ENCODE measurements at places on chromosomes 16 and 17.

DNA sequence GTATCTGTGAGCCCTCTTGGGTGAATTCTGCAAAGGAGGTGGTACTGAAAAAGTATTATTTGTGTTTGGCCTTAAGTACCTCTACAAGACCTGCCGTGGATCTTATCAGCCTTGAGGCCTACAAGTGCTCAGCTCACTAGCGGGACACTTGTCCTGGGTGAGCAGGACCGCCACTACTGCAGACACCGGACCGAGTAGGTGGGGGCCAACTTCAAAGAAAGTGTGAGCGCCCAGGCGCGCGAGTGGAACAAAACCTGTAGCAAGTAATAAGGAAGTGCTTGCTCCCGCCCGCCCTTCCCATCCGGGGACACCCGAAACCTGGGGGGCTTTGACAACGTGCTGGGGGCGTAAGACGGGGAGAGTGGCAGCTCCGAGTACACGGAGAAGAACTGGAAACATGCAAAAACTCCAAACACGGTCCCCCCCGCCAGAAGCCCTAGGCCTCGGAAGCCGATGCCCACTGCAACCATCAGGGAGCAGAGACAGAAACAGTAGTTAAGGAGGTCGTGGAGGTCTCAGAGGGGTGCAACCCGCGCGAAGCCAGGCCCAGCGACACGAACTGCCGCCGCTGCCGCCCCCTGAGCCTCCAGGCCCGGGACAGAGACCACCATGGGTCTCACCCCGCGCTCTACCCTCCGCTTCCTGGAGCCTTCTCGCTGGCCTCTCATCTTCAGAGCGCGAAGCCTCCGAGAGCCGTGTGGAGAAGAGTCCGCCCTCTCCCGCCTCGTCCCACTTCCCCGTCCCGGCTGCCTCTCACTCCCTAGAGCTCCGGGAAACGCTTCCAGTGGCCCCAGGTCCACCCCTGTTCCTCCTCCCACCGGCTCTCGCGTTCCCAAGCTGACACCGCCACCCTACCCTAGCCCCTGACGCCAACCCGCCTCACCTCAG, 537 bp downstream of the CNOT1 start:
- DNase-seq, result peak; percentile 74

- no peak for DNase-seq
These were observed 9.4 kb downstream of the CCDC182 start for GRCh38 chr17:57735707-57736106.

- no peak for DNase-seq
These were observed 18.2 kb downstream of the PAFAH1B1 start for GRCh38 chr17:2611627-2612026.

- DNase-seq, result peak; percentile 72
These were observed 11.3 kb downstream of the TAF1C start for GRCh38 chr16:84175350-84176081.

DNA sequence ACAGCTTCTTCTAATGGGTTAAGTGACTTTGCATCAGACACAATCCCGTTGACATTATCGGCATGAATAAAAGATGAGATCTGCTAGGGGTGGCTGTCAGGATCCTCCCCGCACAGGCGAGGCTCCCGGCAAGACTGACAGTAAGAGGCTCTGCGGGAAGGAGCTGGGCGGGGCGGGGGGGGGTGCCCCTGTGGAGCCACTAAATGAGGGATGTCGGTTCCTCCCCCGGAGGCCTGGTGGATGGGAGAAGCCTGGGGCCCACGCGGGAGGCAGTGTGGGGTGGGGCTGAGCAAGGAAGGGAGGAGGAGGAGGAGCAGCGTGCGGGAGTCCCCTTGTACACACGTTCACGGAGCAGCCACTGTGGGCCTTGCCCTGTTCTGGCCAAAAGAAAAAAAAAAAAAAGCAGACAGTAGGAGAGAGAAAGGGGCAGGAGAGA, 190.9 kb upstream of the GSE1 start:
- DNase-seq, result peak; percentile 60

DNA sequence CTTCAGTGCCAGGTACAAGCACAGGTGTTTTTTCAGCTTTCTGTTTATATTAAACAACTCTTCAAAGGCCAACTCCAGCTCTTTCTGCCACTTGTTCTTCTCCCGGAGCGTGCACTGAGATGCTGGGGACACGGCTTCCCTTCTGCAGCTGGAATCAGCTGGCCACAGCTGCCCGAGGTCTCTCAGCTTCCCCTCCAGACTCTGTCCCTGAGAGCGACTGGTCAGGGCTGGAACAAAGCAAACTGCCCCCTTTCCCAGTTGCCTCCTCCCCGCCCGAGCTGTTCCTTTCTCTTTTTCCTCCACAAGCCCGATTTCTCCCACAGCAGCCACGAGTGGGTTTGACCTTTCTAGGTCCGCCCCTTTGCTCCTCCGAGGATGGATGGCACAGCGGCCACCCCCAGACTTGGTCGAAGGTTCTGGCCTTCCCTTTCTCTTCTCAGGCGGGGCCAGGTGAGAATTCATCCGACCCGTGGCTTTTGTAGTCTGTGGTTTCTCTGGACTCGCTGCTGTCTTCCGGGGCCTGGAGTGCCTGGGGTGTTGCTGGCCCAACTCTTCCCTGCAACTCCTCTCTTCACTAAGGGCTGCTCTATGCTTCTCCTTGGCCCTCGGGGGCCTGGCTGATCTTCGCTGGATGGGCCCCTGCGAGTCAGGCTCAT, 11.5 kb downstream of the CEP295NL start:
- DNase-seq, result no peak

GRCh38 chr16:25271421-25271820, 13.8 kb upstream of the ZKSCAN2 start:
- no peak for DNase-seq
